ENCODE measurements at places on chromosomes 7 and 10. TPM values are rescaled to one million over a fixed set of nuclear protein-coding genes. Genes with fewer than 3 reads are reported as not detected.

DNA sequence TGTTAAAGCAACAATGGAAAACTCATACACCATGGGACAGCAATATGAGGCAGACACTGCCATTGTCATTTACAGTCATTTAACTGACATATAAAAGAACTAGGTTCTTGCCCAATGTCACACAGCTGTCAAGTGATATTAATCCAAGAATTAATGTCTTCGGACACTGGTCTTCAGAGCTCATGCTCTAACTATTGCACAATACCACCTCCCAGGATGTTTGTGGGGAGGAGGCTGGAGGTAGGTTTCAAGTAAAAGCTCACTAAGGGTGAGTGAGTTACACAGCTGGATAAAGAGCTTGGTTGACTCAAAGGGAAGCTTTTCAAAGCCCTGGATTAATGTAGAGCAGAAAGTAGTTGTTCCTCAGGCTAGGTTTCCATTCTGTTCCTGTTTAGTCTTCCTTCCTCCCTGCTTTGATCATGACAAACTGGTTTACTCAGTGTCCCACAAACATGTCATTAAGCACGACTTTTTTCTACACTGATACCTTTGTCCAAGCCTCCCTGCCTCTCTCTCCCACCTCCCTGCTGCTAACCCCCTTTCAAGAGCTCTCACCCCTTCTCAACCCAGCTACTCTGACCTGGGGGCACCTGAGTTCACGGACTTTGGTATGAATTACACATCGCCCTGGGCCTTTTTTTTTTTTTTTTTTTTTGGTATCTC, 987 bp upstream of the EXOC6 start:
- ATAC-seq, result peak; percentile 89

DNA sequence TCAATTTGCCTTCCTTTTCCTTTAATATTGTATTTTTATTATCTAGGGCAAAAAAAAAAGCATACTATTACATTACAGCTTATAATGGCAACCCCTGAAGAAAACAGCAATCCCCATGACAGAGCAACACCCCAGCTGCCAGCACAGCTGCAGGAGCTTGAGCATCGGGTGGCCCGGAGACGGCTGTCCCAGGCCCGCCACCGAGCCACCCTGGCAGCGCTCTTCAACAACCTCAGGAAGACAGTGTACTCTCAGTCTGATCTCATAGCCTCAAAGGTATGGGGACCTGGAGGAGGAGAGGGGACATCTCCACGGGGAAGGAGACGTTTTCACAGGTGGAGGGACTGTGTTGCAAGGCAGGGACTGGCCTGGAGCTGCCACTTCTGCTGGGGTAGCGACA, 6.8 kb downstream of the STRA8 start:
- ATAC-seq, result no peak

DNA sequence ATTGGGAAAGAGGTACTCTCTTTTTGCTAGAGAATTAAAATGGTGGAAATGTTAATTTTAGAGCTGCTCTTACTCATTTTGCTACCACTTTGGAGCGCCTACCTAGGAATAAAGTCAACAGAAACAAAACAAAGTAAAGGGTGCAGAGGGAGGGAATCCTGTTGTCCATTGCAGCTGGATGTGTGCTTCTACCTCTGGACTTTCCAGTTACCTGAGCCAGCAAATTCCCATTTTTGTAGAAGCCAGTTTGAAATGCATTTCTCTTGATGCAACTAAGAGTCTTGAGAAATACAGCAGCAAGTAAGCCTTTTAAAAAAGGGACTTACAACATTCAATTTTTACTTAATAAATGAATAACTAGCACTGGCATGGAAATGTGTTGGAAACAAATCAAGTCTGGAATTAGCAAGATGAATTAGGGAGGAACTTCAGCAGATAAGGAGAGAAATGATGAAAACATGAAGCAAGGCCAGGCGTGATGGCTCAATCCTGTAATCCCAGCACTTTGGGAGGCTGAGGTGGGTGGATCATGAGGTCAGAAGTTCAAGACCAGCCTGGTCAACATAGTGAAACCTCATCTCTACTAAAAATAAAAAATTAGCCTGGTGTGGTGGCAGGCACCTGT, 113.5 kb upstream of the CTTNBP2 start:
- ATAC-seq, result no peak

DNA sequence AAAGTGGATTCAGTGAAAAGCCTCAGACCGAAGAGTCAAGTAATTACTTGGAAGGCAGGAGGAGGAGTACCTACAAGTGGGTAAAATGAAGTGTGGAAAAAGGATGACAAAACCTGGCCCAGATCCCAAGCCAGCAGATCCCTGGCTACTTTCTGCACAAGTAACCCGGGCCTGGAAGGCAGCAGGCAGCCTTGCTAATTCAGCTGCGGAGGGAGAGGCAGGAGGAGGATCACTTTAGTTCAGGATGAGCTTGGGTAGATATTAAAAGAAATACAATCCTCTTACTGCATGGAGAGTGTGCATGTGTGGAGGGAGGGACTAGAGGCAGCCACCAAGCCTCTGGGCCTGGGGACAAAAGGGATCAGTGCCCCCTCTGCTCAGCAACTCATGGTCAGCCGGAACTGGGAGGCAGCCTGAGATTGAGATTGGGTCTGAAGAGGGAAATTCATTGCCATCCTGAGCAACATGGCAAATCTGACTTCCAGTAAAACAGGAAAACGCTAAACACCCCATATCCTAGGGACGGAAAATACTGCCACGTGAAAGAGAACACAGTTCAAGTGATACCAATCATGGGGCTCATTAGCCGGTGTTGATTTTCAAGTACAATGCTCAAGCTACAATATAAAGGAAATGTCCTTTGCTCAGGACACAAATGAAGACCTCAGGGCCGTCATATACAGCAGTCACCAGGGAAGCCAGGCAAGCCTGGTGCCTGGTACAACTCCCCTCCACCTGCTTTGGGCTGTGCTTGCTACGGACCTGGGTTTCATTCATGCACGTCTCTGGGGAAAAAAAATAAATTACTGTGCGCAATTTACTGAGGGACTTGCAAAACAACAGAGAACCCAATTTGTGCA, 1.3 kb downstream of the AMPH start:
- ATAC-seq, result no peak

- ATAC-seq, result no peak
These were observed 534.6 kb upstream of the NRP1 start for GRCh38 chr10:33869028-33869427.

DNA sequence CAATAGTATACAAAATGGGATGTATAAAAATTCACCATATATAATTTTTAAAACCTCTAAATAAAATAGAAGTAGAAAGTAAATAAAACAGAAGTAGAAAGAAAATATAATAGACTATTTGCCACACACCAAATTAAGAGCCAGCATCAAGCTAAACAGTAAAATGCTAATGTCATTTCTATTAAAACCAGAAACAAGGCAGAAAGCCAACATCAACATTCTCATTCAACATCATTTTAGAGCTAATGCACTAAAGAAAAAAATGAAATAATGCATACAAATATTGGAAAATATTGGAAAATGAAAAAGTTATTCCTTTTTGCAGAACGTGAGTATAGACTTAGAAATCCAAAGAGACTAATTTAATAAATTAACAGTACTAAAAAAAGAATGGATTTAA, 23.4 kb upstream of the RELN start:
- ATAC-seq, result no peak

DNA sequence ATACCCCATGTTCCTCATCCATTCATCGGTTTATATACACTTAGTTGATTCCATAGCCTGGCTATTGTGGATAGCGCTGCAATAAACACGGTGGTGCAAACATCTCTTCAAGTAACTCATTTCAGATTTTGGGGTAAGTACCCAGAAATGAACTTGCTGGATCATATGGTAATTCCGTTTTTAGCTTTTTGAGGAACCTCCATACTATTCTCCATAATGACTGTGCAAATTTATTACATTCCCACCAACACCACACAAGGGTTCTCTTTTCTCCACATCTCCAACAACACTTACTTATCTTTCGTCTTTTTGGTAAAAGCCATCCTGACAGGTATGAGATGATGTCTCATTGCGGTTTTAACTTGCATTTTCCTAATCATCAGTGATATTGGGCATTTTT, 3.7 kb downstream of the NPFFR1 start:
- no peak for ATAC-seq

DNA sequence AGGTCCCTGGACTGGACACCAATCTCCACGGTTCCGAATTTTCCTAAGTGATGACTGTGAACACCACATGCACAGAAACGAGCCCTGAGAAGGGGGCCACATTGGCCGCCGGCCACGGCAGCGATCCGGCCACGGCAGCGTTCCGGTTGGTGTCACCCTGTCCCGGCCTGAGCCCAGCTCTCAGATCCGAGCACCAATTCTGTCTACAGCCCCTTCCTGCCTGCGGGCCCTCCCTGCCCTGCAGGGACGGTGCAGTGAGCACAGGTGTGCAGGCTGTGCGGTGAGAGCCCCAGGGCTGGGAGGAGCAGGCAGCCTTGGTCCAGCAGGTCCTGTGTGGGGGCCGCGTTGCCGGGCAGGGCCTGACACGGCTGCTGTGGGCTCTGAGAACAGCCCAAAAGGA, 29.7 kb upstream of the GPR146 start:
- ATAC-seq, result no peak

DNA sequence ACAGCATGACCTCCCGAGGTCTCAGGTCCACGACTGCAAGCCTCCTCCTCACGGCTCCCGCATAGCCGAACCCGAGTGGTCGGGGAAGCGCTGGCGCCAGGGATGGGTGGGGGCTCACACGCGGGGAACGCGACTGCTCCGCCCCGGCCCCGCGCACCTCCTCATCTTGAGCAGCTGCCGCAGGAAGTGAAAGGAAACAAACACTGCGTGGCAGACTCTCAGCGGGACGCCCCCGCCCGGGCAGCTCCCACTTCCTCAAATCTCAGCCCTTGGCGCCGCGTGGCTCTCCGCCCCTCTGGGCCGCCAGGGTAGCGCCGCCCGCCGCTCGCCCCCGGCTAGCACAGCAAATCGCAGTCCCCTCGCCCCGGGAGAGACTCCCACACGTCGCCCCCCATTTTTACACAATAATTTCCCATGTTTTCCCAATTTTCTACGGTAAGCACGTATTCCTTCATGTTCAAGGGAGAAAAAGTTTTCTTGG, at the start of gene TMEM243:
Gene TMEM243 (minus strand): TSS at position 188 of the 481 bp plus-strand sequence. CDS start 229 bp downstream, outside the sequence.
- ATAC-seq, result peak; percentile 83

GRCh38 chr7:44489955-44490350, 505 bp downstream of the NUDCD3 start:
- ATAC-seq, result peak; percentile 53

DNA sequence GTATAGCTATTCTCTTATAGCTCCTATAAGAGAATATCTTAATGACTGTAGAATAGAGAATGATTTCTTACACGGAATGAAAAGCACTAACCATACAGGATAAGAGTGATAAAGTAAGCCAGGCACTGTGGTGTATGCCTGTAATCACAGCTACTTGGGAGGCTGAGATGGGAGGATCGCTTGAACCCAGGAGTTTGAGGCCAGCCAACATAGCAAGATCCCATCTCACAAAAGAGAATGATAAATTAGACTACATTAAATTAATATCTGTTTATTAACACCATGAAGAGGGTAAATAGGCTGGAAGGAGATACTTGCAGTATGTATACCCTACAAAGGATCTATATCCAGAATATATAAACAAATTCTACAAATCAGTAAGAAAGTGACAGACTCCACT, 12.2 kb upstream of the OIT3 start:
- ATAC-seq, result no peak

- no peak for ATAC-seq
These were observed 1.4 kb downstream of the EPDR1 start for GRCh38 chr7:37921876-37922275.

DNA sequence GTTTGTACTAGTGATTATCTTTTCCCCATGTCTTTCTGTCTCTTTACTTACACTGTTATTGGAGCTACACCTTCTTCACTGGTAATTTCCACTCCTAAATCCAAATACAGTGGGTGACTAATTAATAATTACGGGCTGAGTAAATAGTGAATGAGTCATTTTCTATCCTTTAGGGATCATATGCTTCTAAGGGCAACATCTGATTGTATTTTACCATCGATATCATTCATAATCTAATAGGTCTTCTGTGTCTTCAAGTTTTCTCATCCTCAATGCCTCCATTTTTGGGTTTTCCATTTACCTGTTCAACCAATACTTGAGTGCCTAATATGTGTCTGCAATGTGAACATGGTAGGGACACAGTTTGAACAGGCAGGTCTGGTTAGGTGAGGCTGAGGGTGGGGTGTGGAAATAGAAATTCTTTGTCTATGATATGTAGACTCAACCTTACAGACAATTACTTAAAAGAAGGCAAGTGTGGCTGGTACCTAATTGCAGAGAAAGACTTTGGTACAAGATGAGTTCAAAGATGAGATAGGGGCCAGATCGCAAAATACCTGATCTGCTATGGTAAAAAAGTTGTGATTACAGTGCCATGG, 5.9 kb upstream of the DHX32 start:
- ATAC-seq, result peak; percentile 84

DNA sequence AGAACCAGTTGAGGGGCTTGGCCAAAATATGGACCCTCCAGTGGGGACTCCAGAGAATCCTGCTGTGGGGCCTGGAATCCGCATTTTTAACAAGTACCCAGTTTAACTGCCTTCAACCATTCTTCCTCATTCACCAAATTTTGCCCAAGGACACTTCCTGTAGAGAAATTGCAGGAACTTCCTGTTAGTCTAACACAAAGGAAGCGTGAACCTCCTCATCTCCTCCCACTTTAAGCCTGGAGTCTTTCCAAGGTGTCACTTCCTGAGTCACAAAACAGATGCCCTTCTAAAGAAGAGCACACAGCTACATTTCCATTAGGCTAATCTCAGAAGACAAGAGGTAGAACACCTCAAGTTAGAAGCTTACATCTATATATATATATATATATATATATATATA, 188.4 kb downstream of the PPP1R17 start:
- ATAC-seq, result peak; percentile 38

- ATAC-seq, result no peak
These were observed 15.5 kb downstream of the ACBD5 start for GRCh38 chr10:27225011-27225590.

DNA sequence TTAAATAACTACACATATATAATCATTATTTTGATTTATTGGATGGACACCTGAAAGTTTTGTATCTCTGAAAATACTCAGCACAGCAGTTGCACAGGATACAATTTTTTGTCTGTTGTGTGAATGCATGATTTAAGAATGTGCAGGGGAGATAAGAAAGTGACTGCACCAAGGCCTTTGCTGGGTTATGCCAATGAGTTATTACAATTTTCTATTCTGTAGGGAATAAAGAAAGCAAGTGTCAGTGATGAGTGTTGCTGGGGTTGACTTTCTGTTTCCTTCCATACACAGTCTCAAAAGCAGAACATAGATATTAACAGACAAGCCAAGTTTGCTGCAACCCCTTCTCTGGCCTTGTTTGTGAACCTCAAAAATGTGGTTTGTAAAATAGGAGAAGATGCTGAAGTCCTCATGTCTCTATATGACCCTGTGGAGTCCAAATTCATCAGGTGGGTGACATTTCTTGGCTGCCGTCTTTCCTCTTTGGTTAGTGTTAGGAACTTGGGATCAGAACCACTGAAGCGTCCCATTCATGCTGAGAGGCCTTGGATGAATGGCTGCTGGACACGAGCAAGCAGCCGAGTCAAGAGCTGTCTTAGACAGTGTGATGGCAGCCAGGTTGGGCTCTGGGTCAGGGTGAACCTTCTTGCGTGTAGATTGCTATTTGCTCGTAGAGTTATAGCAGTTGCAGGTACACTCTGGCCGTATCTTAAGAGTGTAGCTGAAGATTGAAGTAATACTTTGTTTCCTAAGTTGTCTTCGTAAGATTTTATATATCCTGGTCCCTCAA, 92.8 kb downstream of the DOCK1 start:
- ATAC-seq, result no peak

GRCh38 chr7:50663396-50664102, 98.3 kb upstream of the DDC start:
- peak; percentile 62 for ATAC-seq

STEAP1B gene
- 2.0 TPM for total RNA-seq

ZNF488 gene
- 0.60 TPM for total RNA-seq

OR2A12 gene
- total RNA-seq, result not detected

PLEKHS1 gene
- total RNA-seq, result 1.0 TPM

RAPGEF5 gene
- total RNA-seq, result 48.6 TPM

LIPA gene
- 26.6 TPM for total RNA-seq

PTF1A gene
- total RNA-seq, result not detected

All from esophagus mucosa (tissue), 1 donor.